ENCODE measurements at places on chromosomes 4 and X. TPM values are rescaled to one million over a fixed set of nuclear protein-coding genes. Genes with fewer than 3 reads are reported as not detected.

DNA sequence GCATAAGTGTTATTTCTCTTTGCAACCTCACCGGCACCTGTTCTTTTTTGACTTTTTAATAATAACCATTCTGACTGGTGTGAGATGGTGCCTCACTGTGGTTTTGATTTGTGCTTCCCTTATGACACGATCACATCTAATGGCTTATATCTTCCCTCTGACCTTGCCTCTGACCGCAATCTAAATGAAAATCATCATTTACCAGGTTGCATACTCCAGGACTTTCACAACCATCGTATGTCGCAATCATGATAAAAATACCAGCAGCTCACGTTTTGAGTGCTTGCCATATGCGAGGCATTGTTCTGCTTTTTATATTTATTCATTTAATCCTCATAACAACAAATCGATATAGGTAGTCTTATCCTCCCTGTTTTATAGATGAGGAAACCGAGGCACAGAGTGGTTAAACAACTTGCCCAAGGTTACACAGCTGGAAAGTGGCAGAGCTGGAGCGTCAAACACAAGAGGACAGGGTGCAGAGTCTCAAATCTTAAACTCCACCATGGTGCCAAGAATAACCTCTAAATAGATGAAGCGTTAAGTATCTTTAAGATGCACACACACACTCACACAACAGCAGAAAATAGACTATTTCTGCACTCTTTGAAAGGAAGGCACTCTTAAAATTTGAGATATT is 102.2 kb downstream of the SEL1L3 start:
- DNase-seq = no peak

FAM9C gene
- total RNA-seq = not detected

GRCh38 chr4:156495836-156496235 is 475.8 kb downstream of the PDGFC start:
- no peak for DNase-seq

GALNTL6 gene
- total RNA-seq = under 0.01 TPM
